ENCODE measurements at places on chromosomes 3 and 15.

DNA sequence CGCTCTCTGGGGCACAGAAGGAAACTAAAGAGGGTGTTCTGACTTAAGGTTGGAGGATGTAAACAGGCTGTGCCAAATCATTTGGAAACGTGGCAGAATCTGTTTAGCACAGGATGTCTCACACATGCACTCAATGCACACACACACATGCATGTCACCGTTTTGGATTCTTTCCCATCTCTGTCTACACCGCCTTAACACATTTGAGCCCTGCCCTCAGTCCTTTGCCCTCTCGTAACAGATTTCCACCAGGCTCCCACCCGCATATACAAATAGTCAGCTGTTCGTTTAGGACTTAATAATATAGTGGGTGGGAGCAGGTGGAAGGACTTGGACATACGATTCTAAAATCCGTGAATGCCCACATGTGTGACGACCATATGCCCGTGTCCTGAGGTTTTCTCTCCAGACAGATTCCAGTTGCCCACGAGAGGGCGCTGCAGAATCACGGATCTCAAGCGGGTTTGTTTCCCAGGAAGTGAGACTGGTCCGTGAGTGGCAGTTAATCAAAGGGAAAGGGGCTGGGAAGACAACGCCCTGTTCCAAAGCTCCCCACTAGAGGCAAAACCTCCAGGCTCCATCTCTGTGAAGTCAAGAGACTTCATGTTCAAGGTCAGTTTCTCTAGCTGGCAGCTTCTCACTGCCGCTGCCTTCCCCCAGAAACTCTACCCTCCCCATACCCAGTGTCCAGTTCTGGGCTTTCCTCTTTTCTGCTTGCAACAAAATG lies 44.5 kb downstream of the NOX5 start:
- peak; percentile 51 for DNase-seq

- DNase-seq: no peak
Observed at GRCh38 chr3:176075046-176075445, 1122.2 kb downstream of the TBL1XR1 start.

DNA sequence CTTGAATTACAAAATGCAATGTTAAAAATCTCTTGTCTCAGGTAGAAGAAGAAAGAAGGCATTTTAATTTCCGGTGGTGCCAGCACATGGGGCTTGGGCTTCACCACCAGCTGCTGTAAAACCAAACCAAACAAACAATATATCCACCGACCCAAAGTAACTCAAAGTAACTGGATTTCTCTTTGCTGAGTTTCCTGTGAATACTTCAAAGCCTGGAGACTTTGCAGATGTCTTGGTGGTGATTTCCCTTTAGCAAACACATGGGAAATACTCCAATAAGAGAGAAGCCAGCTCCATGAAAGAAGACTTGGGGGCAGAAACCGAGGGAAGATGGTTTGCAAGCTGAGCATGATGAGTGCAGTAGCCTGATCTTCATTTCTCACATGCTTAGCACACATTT lies 62.6 kb downstream of the EIF4E3 start:
- no peak for DNase-seq

DNA sequence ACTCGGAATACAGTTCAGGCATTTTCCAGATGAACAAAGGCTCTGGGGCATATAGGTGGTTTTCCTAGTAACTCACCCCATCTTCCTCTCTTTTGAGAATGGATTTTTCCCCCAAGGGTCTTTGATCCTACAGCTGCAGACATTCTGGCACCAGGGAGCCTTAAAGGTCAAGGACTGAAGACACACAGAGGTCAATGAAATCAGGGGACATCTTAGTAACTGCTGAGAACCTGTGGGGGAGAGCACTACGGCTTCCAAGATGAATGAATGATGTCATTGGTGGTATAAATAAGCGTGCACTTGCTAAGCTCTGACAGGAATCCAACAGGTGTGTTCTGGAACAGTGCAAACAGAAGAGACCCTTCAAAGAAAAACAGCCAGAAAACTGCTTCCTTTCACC lies 36.3 kb downstream of the TMEM212 start:
- DNase-seq: no peak

GRCh38 chr3:180612364-180612763 lies 10.4 kb downstream of the TTC14 start:
- no peak for DNase-seq

GRCh38 chr3:46280105-46280797 lies 38.0 kb downstream of the CCR3 start:
- DNase-seq: no peak

- no peak for DNase-seq
Observed at GRCh38 chr15:47553947-47554346, 163.4 kb upstream of the SEMA6D start.

DNA sequence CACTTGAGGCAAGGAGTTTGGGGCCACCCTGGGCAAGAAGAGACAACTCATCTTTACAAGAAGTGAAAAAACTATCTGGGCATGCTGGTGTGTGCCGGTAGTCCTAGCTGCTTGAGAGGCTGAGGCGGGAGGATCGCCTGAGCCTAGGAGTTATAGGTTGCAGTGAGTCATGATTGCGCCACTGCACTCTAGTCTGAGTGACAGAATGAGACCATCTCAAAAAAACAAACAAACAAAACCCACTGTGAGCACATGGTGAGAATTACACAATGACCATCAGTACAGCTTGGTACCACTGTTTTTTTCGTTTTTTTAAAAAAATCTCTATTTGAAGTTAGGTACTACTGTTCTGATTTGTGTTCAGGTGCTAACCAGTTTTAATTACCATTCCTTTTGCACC lies 13.6 kb downstream of the VPS39 start:
- no peak for DNase-seq

DNA sequence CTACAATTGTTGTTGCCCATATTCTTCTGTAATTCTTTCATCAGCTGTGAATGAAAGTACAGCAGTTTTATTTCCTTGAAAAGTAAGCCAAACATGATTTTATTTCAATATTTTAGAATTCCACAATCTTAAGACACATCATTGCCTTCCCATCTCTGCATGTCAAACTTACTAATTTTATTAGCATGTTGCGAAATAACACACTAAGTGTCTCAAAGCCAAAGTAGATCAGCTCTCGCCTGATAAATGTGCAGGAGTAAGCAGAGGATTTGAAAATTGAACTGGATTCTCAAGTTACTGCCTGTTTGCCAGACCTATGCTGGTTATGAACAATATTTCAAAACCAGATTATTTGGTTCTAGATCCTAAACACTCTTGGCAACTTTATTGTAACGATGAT lies 25.7 kb downstream of the TGFBR2 start:
- DNase-seq: no peak

DNA sequence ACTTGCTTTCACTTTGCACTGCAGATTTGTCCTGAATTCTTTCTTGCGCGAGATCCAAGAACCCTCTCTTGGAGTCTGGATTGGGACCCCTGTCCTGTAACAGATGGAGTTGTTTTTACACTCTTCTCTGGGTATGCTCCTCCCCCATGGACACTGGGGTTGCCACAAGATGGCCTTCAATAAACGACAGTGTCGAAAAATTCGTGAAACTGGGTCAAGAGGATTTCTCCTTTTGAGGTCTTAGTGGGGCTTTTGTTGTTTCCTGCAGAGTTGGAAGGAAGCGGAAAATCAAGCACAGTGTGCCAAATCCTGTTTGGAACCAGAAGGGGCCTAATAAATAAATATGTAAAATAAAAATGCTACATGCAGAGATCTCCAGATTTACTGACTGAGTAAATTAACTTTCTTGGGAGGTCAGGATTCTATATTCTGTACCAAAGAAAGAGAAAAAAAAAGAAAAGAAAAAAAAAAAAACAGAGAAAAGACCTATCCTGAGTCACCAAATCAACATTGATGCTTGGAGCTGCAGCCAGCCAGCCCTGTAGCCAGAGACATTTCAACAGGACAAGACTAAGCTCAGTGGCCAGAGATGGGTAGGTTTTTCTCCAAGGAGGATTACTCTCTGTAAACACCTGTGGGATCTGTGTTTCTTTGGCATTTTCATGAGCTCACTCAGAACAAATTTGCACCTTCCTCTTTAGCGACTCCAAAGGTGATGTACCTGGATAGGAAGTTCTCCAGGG lies 24.8 kb downstream of the CCDC80 start:
- DNase-seq: no peak

DNA sequence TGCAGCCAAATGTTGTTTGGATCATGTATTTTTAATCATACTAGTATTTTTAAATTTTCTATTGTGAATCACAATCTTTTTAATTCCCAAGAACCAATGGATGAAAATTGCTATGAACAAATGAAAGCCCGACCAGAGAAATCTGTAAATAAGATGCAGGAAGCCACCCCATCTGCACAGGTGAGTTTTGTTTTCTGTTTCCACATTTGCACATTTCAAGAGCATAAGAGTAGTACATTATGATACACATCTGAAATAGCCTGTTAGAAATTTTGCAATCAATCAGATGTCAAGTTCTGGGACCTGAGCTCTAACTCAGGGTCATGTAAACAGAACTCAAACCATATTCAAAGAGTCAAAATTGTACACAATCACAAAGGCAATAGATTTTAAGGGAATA lies 26.5 kb downstream of the TRAT1 start:
- DNase-seq: no peak

- no peak for DNase-seq
Observed at GRCh38 chr15:25713736-25714537, 149.2 kb downstream of the ATP10A start.

DNA sequence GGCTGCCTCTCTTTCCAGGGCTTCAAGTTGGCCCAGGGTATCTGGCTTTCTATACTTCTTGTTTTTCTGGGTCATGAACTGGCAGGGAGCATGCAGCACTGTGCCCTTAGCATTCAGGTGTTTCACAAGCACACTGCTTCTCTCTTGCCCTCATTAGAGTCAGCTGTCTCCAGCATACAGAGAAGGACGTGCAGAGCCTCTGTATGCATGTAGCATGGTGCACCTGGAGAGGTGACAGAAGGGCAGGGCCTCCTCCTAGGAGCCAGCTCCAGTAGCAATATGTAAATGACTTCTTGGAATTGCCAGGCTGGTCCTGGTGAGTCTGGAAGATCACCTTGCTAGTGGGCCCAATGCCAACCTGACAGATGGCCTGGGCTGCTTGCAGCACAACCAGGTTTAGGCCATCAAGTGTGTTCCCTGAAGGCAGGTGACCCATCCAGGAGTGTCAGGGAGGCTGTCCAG lies 44.8 kb upstream of the ATP2C1 start:
- DNase-seq: no peak

GRCh38 chr3:188452158-188452772 lies 298.3 kb downstream of the LPP start:
- DNase-seq: no peak

GRCh38 chr3:40817017-40817416 lies 292.3 kb downstream of the ZNF621 start:
- DNase-seq: no peak

GRCh38 chr3:183584246-183584913 lies 28.9 kb upstream of the KLHL6 start:
- no peak for DNase-seq

GRCh38 chr3:110492876-110493275 lies 578.7 kb upstream of the NECTIN3 start:
- DNase-seq: no peak

GRCh38 chr3:117955196-117955595 lies 1079.5 kb downstream of the IGSF11 start:
- no peak for DNase-seq

- DNase-seq: no peak
Observed at GRCh38 chr3:177824190-177824786, 627.0 kb upstream of the TBL1XR1 start.

DNA sequence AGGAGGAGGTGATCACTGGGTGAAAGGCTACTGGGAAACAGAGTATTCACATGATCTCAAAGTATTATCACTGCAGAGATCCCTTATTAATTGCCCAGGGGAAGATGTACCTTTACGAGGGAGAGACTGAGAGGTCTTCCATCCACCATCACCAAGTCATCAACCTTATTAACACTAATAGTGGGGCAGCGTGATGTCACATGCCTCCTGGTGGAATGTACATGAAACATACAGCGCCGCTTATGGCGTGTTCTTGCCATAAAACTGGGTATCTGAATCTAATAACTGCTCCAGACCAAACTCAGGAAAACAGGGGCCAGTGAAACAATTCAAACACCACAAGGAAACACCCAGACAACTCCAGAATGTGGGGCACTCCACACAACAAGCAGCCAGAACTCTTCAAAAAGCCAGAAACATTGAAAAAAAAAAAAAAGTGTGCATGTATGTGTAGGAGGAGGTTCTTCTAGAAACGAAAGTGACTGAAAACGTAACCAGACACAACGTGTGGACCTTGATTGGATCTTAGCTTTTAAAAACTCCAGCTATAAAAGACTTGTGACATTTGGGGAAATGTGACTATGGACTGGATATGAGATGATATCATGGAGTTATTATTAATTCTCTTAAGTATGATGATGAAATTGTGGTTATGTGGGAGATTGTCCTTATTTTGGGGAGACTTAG lies 4.6 kb downstream of the STIMATE start:
- DNase-seq: no peak

GRCh38 chr15:37618353-37618752 lies 316.1 kb upstream of the TMCO5A start:
- DNase-seq: no peak

DNA sequence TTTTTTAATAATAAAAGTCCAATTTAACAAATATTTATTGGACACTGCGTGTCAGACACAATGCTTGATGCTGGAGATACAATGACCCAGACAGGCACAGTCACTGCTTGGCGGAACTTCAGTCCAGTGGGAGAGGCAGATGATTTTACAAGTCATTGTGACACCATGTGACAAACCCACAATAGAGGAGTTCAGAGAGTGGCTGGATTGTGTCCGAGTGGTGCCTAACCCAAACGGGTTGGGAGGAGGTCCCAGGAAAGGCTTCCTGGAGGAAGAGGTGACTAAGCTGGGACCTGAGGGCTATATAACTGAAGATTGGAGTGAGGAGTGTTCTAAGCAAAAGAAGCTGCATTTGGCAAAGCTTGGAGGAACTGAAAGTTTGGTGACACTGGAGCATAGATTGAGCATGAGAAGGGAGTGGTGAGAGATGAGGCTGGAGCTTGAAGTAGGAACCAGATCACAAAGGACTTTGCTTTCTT lies 41.4 kb downstream of the CRTC3 start:
- DNase-seq: no peak

- DNase-seq: no peak
Observed at GRCh38 chr3:125257536-125257935, 45.0 kb upstream of the SLC12A8 start.

GRCh38 chr3:156334841-156335545 lies 214.6 kb downstream of the KCNAB1 start:
- DNase-seq: no peak

DNA sequence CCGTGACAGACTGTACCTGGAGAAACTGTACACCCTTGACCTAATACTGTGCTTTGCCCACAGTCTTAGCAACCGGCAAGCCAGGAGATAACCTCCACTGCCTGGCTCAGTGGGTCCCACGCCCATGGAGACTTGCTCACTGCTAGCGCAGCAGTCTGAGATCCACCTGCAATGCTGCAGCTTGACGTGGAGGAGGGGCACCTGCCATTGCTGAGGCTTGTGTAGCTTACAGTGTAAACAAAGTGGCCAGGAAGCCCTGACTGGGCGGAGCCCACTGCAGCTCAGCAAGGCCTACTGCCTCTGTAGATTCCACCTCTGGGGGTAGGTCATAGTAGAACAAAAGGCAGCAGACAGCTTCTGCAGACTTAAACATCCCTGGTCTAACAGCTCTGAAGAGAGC lies 189.3 kb downstream of the EDEM1 start:
- no peak for DNase-seq

- no peak for DNase-seq
Observed at GRCh38 chr3:184772667-184773272, 39.2 kb upstream of the VPS8 start.

All from NCI-H1048 (cell line).